Fibroblast of the aortic adventitia (primary cell): ENCODE measurements at places on chromosomes 5 and 9. TPM values are rescaled to one million over a fixed set of nuclear protein-coding genes. Genes with fewer than 3 reads are reported as not detected.

DNA sequence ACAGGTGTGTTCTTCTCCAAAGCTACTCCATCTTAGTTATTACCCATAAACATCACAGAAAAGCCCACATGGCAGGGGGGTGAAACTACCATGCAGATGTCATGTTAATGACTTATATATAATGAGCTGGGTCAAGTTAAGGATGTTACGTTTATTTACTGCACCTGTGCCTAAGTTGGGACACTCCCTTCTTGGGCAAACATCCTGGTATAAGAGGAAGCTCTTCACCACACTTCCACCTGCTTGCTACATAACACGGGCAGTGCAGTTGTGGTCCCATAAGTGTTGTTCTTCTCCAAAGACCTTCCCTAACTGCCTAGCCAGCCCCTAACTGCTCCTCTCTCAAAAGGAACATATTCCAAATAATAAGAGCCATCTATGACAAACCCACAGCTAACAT, 9.3 kb upstream of the ZCCHC9 start:
- no peak for DNase-seq

DNA sequence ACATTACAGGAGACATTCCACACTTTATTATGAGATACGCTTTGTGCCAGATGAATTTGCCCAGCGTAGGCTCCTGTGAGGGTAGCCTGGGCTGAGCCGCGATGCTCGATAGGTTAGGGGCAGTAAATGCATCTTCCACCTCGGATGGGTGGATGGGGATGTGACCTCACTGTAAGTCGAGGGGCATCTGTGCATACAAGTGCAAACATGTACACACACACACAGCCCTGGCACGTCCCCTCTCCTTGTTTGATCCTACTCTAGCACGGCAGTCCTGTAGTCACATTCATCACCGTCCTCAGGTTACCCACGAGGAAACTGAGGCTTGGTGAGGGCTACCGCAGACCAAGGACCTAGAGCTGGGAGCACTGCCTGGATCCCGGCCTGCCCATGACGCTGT, 166.8 kb downstream of the COL23A1 start:
- no peak for DNase-seq

The C5orf52 gene
- not detected in 2 replicates for total RNA-seq

The TMEM232 gene
- 4.7 and 5.2 TPM in 2 replicates for total RNA-seq

DNA sequence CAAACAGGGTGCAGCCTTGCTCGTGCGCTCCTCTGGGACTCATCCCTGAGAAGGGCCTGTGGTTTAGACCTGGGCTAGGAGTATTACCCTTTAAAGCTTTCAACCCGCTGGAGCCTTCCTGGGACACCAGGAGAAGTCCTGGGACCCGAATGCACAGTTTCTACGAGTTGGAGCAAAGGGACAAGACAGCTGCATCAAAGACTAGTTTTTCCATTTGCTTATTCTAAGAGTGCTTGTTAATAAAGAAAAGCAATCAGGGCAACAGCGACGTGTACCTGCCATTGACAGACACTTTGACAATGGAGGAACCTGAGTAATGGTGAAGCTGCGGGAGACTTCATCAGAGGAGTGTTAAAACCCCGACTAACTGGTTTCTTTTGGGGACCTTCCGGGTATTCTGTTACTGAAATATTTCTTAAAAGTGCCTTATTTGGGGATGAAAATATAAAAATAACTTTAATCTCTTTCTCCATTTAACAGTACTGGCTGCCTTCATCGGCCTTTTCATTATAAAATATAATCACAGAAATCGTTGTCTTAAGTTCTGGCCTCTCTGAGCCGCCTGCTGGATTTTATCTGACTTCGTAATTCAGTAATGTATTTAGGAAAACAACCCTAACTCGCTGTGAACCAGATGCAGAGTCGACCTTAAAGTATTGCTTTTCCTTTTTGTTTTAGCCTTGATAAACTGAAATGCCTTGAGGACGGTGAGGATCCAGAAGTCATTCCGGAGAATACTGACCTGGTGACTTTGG, 732 bp downstream of the SNAPC3 start:
- DNase-seq = peak; percentile 61

- no peak for DNase-seq
Observed at GRCh38 chr5:151016700-151017099, 3.7 kb upstream of the GPX3 start.

DNA sequence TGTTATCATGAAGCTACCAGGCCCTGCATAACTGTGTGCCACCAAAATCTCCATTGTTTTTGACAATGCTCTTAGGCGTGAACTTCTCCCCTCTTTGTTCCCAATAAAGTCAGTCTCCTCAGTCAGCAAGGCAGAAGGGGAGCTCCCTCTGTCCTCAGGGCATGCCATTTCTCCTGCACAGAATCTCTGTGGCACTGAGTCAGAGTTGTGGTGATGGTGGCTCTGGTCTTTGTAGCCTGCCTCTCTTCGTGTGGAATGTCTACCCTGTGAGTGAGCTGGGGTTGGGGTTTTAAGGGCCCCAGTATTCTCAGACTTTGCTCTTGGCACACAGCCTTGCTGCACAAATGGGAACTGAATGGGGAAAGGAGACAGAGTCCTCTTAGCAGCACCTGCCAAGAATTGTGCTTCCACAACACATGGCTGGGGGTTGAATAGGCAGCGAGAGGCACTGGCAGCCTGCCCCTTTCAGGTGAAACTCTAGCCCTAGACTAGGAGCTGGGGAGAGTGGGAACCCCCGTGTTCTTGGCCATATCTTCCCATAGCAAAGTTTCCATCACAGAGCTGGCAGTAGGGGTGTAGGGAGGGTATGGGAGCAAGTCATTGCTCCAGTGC, 146.6 kb downstream of the SH3GL2 start:
- DNase-seq = no peak

- DNase-seq = no peak
Observed at GRCh38 chr9:95110921-95111525, 206.5 kb downstream of the FANCC start.

The PCDHGA9 gene
- 4.1 and 7.3 TPM in 2 replicates for total RNA-seq

DNA sequence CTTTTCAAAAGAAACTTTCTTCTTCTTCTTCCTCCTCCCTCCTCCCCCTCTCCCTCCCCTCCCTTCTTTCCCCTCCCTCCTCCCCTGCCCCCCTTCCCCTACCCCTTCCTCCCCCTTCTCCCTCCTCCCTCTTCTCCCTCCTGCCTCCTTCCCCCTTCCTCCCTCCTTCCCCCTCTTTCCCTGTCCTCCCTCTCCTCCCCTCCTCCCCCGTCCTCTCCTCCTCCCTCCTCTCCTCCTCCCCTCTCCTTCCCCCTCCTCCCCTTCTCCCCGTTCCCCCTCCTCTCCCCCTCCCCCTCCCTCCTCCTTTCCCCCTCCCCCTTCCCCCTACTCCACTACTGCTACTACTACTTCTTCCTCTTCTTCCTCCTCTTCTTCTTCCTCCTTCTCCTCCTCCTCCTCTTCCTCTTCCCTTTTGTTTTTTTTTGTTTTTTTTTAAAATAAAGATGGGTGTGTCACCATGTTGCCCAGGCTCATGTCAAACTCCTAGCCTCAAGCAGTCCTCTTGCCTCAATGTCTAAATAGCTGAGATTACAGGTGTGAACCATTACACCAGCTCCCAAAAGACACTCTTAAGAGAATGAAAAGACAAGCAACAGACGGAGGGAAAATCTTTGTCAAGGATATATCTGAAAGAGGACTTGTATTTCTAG, 87.5 kb downstream of the SCAMP1 start:
- DNase-seq = no peak

The FASTKD3 gene
- total RNA-seq = 5.4 and 12.1 TPM in 2 replicates

GRCh38 chr9:133003071-133003461, 24.6 kb downstream of the GFI1B start:
- no peak for DNase-seq

- no peak for DNase-seq
Observed at GRCh38 chr5:54860321-54860720, 125.1 kb downstream of the ESM1 start.

- no peak for DNase-seq
Observed at GRCh38 chr5:125002727-125003598, 256.5 kb upstream of the ZNF608 start.

DNA sequence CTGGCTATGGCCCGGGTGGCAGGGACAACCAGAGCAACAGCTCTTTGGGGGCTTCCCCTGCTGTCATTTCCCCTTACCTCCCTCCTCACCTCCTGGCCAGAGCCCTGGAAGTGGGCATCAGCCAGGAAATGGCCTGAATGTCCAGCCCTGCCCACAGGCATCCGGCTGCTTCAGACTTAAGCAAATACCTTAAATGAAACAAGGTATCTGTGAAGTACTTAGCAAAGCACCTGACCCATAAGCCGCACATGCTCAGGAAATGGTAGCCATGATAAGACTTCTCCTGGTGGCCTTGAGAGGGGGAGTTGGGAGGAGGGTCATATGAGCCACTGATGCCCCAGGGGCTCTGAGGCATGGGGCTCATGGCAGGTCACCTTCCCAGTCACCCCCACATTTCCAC, 43.8 kb downstream of the CAMK2A start:
- no peak for DNase-seq

- no peak for DNase-seq
Observed at GRCh38 chr9:111548623-111549022, 23.6 kb downstream of the ZNF483 start.

GRCh38 chr5:34941936-34942335, 12.6 kb downstream of the DNAJC21 start:
- DNase-seq = no peak
